Dermis lymphatic vessel endothelial cell (primary cell): ENCODE measurements at places on chromosomes 12 and 14. TPM values are rescaled to one million over a fixed set of nuclear protein-coding genes. Genes with fewer than 3 reads are reported as not detected.

CLEC1B gene
- total RNA-seq: not detected in 2 replicates

SIX4 gene
- total RNA-seq: 0.54 and 0.69 TPM in 2 replicates

FBXL14 gene
- 13.3 and 14.0 TPM in 2 replicates for total RNA-seq

SDSL gene
- total RNA-seq: 2.1 and 2.9 TPM in 2 replicates

CORO1C gene
- 221 and 264 TPM in 2 replicates for total RNA-seq

DNAJC22 gene
- 0.22 and 0.52 TPM in 2 replicates for total RNA-seq

RNASE9 gene
- total RNA-seq: not detected in 2 replicates

FGF6 gene
- not detected in 2 replicates for total RNA-seq

KCNC2 gene
- not detected in 2 replicates for total RNA-seq

SMIM41 gene
- total RNA-seq: 0.09 TPM in 1 of 2 replicates, not detected in the other

COX6A1 gene
- 351 and 416 TPM in 2 replicates for total RNA-seq

TTC5 gene
- total RNA-seq: 21.5 and 25.5 TPM in 2 replicates

MYH7 gene
- not detected in 2 replicates for total RNA-seq

STXBP6 gene
- total RNA-seq: 17.8 and 71.6 TPM in 2 replicates

DCN gene
- 0.11 TPM in 1 of 2 replicates, not detected in the other for total RNA-seq

CACNA2D4 gene
- 0.43 and 0.60 TPM in 2 replicates for total RNA-seq

BTG1 gene
- 19.6 and 27.4 TPM in 2 replicates for total RNA-seq

KLRG1 gene
- 0.22 and 0.77 TPM in 2 replicates for total RNA-seq

ESRRB gene
- total RNA-seq: not detected in 2 replicates

NANOG gene
- not detected in 2 replicates for total RNA-seq

LMO3 gene
- total RNA-seq: not detected in 2 replicates

PCED1B gene
- 0.22 TPM in 1 of 2 replicates, not detected in the other for total RNA-seq

GAS2L3 gene
- total RNA-seq: 14.9 and 15.4 TPM in 2 replicates

NGB gene
- not detected in 2 replicates for total RNA-seq
